ENCODE measurements at places on chromosomes 1 and 21. TPM values are rescaled to one million over a fixed set of nuclear protein-coding genes. Genes with fewer than 3 reads are reported as not detected.

PRKAA2 gene
- total RNA-seq, result 6.6 TPM

SLC44A5 gene
- 3.6 TPM for total RNA-seq

KLHL12 gene
- 21.3 TPM for total RNA-seq

INAVA gene
- total RNA-seq, result 1.0 TPM

SPRR1A gene
- total RNA-seq, result not detected

GPX7 gene
- total RNA-seq, result 20.3 TPM

NCF2 gene
- 45.0 TPM for total RNA-seq

OR2L3 gene
- 0.33 TPM for total RNA-seq

FCGR2B gene
- total RNA-seq, result 40.0 TPM

OR6K3 gene
- total RNA-seq, result not detected

- H3K27me3 ChIP-seq, result no peaks in the 10 kb centered on the region
- no peak overlapping the region for H3K4me3 ChIP-seq
- H3K27ac ChIP-seq, result no peak overlapping the region
- no peaks in the 10 kb centered on the region for H3K36me3 ChIP-seq
- no peaks in the 10 kb centered on the region for H3K4me1 ChIP-seq
These were observed 16.3 kb downstream of the TMEM81 start for GRCh38 chr1:205068001-205068400.

DNA sequence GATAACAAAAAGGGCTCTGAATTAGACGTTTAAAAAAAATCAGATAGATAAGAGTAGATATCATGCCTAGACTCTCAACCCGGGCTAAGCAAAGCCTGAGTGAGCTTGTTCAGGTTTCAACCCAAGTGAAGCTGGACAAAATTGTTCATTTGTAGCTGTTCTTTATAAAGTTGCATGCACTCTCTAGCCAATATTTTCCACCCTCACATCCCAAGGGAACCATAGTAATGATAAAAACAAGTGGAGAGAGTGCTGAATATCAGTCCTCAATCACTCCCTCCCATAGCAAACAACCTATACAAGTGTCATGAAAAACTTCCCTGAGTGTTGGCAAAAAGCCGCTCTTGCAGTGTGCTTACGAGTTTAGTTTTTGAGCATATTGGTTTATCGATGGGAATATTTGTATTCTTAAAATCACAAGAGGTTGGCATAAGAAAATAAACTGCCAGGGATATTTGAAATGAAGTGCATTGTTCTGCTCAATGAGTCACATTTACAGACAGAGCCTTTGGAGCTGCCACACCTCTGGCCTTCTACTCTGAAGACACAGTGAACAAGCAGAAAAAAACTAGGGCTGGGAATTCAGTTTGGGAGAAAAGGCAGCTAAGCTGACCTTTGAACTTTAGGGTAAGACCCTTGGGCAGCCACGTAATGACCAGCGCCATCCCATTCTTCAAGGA, 2.2 kb upstream of the CLCA2 start:
- peaks cover 6% of the 10 kb centered on the region for H3K4me1 ChIP-seq
- no peaks in the 10 kb centered on the region for H3K36me3 ChIP-seq
- no peaks in the 10 kb centered on the region for H3K27me3 ChIP-seq
- peak overlapping the region; percentile 10 for H3K27ac ChIP-seq
- no peak for DNase-seq
- H3K4me3 ChIP-seq, result no peak overlapping the region

- H3K4me3 ChIP-seq, result peak overlapping the region; percentile 31
- DNase-seq, result peak; percentile 97
- H3K27ac ChIP-seq, result peak overlapping the region; percentile 91
- H3K36me3 ChIP-seq, result no peaks in the 10 kb centered on the region
These were observed 847 bp upstream of the RORC start for GRCh38 chr1:151832318-151832980.

GRCh38 chr1:200279810-200280411, 129.9 kb downstream of the ZNF281 start:
- H3K27ac ChIP-seq, result no peak overlapping the region
- no peaks in the 10 kb centered on the region for H3K36me3 ChIP-seq
- H3K4me1 ChIP-seq, result no peaks in the 10 kb centered on the region
- no peaks in the 10 kb centered on the region for H3K27me3 ChIP-seq
- H3K4me3 ChIP-seq, result no peak overlapping the region

GRCh38 chr21:44505673-44506278, 34.2 kb downstream of the KRTAP10-1 start:
- H3K36me3 ChIP-seq, result no peaks in the 10 kb centered on the region
- no peak for DNase-seq
- H3K4me3 ChIP-seq, result no peak overlapping the region
- H3K4me1 ChIP-seq, result no peaks in the 10 kb centered on the region
- H3K27ac ChIP-seq, result no peak overlapping the region

DNA sequence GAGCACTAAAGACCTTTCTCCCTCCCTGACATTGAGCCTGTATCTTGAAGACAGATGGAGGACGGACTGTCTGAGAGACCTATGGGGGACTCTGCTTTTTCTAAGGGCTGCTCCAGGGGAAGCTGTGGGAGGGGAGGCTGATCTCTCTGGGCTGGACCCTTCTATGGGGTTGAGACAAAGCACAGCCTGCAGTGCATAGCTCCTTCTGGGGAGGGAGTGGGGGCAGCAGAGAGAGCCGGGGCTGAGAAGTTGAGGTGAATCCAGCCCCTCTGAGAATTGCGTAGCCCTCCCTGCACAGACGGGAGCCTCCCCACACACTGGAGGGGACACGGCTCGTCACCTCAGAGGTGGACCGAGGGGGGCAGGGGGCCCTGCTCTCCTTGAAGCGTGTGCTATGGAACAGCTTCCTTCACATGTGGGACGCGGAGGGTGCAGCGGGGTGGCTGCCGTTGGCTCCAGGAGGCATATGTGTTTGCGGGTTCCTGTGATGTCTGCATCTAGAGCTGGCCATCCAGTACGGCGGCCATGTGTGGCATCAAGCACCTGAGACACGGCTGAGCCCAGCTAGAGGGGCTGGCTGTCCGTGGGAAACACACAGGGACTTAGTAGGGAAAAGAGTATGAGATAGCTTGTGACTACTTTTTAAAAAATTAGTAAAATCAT, 299.1 kb downstream of the CAMTA1 start:
- no peak overlapping the region for H3K4me3 ChIP-seq
- H3K4me1 ChIP-seq, result no peaks in the 10 kb centered on the region
- no peaks in the 10 kb centered on the region for H3K36me3 ChIP-seq
- H3K27me3 ChIP-seq, result no peaks in the 10 kb centered on the region
- H3K27ac ChIP-seq, result no peak overlapping the region

DNA sequence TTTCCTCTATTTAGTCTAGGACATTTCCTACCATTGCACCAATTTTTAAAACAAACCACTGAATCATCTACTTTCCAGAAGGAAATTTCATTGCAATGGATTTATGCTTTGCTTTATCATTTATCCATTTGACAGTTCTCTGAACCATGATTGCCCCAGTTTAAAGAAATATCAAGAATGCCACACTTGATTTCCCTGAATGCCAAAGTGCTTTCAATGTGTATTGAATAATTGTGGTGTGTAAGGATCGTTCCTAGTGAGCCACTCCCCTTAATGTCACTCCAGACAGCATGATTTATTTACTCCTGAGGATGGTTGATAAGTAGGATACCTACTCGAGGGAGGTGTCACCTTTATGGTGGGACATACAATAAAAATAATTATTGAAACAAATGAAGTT, 169.6 kb downstream of the RYR2 start:
- H3K36me3 ChIP-seq, result no peaks in the 10 kb centered on the region
- no peak overlapping the region for H3K4me3 ChIP-seq
- H3K27me3 ChIP-seq, result no peaks in the 10 kb centered on the region
- DNase-seq, result no peak
- H3K4me1 ChIP-seq, result no peaks in the 10 kb centered on the region

DNA sequence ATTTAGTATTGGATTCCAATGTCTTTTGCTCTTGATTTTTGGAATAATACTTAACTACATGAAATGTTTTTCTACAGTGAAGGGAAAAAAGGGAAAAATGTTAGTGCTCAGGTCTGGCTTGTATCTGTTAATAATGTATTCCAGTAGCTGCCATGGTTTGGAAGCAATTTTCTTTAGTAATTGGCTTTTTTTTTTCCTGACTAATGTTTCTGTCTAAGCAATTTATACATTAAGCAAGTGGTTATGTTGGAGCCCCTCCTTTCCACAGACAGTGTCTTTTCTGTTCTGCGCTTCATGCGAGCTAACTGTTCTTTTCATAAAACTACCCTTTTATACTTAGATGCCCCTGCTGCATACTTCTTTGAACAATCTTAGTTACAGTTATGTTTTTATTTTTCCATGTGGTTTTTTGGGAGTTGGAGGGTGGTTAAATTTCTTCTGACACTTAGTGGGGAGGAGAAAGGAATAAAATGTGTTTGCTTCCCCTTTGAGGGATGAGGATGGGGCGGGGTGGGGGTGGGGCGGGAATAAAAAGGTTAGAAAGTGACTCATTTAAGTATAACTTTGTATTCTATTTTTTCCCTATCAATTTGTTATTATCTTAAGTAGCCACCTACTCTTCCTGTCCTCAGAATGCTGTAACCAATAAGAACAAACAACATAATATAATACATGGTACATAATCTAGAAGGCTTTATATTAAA, 83.1 kb downstream of the CLIC4 start:
- no peak for DNase-seq
- H3K27me3 ChIP-seq, result no peaks in the 10 kb centered on the region
- H3K4me3 ChIP-seq, result no peak overlapping the region
- H3K27ac ChIP-seq, result no peak overlapping the region
- H3K36me3 ChIP-seq, result no peaks in the 10 kb centered on the region

DNA sequence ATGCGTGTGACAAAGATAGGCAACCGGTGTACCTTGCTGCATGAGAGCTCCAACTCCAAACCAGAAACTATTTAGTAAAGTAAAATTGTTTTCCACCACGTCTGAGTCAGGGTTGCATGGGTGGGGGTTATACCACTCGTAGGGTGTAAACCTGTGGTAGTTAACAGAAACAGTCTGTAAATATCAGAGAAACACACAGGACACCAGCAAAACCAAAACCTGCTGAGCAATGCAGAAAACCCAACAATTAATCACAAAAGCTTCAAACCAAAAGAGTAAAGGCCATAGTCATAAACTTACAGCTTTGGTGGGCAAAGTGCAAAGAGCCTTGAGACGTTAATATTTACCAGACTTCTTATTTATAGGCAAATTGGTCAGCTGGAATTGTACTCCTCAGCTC, 282.7 kb downstream of the BACH1 start:
- H3K27ac ChIP-seq, result no peak overlapping the region
- H3K36me3 ChIP-seq, result no peaks in the 10 kb centered on the region
- no peak for DNase-seq

DNA sequence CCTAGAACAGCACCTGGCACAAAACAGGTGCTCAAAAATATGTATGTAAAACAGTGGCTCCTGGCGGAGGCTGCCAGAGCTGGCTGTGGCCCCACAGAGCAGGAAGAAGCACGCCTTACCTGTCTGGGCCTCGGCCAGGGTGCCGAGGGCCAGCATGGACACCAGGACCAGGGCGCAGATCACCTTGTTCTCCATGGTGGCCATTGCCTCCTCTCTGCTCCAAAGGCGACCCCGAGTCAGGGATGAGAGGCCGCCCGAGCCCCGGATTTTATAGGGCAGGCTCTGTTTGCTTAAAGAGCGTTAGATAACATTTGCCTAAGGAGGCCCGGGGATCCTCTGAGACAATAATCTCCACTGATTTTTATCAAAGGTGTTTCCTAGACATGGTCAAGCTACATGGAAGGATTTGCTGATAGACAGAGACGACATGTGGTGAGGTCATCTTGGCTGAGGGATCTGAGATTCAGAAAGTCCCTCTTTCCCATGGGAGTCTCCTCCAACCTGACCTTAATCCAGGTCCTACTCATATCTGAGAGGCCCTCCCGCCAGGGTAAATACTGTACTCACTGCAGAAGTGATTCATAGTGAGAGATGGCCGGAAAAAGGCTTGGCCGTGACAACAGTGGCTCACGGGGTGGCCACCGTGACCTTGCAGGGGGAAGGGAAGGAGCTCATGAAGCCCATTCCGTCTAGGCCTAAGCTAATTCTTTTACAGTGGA, at the start of gene TFF1:
TFF1 (minus strand) TSS at position 244 of the 719 bp plus-strand sequence; CDS start at position 204, 40 bp downstream.
- H3K27me3 ChIP-seq, result peaks cover 9% of the 10 kb centered on the region
- no peak within 1 kb of the TSS for H3K4me3 ChIP-seq
- no peak for DNase-seq
- H3K4me1 ChIP-seq, result no peaks in the 10 kb centered on the region

DNA sequence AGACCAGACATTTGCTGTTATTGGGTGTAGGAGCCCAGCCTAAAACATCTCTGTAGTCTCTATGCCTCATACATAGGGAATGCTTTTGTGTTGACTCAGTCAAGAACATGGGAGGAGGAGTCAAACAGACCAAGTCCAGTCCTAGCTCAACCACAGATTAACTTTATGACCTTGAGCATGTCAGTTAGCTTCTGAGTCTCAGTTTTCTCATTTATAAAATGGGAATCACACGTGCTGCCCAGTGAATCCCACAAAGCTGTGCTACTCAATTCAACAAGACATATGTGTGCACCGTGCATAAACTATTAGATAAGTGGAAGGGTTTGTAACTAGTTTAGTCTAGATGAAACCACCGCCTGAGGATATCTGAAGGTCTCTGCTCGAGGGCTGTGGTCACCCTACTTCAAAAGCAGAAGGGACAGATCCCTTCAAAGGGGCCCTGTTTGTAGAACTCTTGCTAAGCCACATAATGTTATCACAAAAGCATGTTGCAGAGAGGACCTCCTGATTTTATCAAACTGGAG, 109.5 kb upstream of the NFIA start:
- H3K27me3 ChIP-seq, result no peaks in the 10 kb centered on the region
- no peak overlapping the region for H3K27ac ChIP-seq
- H3K36me3 ChIP-seq, result no peaks in the 10 kb centered on the region

DNA sequence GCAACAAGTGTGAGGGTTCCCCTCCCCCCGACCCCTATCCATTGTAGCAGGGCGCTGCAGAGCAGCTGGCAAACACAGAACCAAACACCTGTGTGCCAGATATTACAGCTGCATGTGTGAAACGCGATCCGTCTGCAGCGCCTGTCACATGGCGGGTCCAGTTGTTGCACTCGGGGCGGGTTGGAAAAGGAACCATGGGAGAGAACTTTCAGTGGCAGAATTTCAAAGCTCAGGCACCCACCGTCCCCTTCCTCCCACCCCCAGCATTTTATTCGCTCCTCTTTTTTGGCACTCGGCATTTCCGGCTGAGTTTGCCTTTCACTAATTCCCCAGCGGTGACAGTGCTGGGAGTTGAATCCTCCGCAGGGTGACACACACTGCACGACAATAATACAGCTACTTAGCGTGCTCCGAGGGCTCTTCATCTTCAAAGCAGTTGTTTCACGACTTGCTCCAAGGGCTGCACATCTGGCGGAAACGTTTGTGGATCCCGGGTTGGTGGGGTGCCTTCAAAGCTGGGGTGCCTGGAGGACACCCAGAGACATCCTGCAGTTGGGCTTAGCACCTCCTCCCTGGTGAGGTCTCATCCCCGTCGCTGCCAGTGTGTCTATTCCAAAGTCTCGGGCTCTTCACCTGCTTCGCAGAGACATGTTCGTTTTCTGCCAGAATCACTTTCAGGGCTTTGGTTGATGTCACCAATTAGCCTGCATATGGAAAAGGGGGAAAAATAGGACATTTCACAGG, 180.7 kb downstream of the ZBTB18 start:
- no peak for DNase-seq
- H3K36me3 ChIP-seq, result no peaks in the 10 kb centered on the region
- H3K4me3 ChIP-seq, result peak overlapping the region; percentile 40
- no peak overlapping the region for H3K27ac ChIP-seq
- no peaks in the 10 kb centered on the region for H3K27me3 ChIP-seq
